Type B pancreatic cell (in vitro differentiated cells): ENCODE measurements at places on chromosomes 6 and 20.
A peak's percentile ranks its signal among the peaks of the same experiment; 100 is the strongest.

DNA sequence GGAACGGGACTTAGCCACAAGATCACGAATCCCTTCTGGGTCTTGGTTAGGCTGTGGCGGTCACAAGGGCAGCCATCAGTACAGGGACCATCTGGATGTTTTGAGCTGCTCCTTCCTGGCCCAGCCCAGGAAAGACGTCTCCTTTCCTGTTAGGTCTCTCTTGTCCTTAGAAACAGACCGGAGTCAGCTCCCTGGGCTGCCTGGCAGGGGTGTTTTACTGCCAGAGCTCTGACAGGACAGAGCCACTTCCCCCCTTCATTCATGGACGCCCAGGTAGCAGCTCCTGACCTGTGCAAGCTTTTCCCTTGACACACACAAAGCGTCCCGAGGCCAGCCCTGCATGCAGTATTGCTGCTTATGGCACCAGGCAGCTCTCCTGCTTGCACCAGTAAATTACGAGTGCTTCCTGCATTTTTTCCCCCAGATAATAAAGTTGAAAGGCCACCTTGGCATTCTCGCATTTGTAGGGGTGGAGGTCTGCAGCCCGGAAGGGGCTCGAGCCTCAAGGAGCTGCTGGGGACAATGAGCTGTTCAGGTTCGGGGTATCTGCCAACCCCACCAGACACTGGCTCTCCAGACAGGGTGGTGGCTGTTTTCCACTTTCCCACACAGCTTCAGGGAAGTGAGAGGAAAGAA lies 87.4 kb downstream of the NOL4L start:
- no peaks in the 10 kb centered on the region for H3K36me3 ChIP-seq
- H3K4me3 ChIP-seq, result no peak overlapping the region
- H3K27me3 ChIP-seq, result no peaks in the 10 kb centered on the region
- peak overlapping the region; percentile 34 for H3K27ac ChIP-seq
- DNase-seq, result no peak

GRCh38 chr6:140441256-140441655 lies 1066.8 kb upstream of the CITED2 start:
- H3K27ac ChIP-seq, result peak overlapping the region; percentile 37
- H3K27me3 ChIP-seq, result no peaks in the 10 kb centered on the region
- no peak overlapping the region for H3K4me3 ChIP-seq

DNA sequence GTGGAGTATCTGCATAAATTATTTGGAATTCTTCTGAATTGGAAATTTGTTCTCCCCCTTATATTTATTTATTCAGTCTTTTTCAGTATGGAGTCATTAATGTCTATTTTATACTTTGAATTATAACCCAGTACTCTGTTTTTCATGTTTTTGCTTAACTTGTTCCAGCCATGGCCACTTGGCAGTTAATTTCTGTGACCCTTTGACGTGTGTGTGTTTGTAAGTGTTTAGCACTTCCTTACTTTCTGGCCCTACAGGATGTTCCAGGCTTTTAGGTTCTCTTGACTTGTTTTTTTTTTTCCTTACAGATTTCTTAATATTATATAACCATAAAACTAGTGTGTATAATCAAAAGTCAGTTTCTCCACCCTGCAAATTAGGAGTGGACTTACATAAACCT lies 24.1 kb downstream of the ENPP1 start:
- H3K4me1 ChIP-seq, result peaks cover 11% of the 10 kb centered on the region
- no peak for DNase-seq
- H3K4me3 ChIP-seq, result no peak overlapping the region
- H3K36me3 ChIP-seq, result peaks cover 5% of the 10 kb centered on the region
- no peaks in the 10 kb centered on the region for H3K27me3 ChIP-seq

- no peaks in the 10 kb centered on the region for H3K4me1 ChIP-seq
- no peaks in the 10 kb centered on the region for H3K36me3 ChIP-seq
- no peak overlapping the region for H3K4me3 ChIP-seq
- DNase-seq, result no peak
- H3K27ac ChIP-seq, result no peak overlapping the region
These were observed 421.0 kb downstream of the CBLN4 start for GRCh38 chr20:55584307-55584706.

GRCh38 chr6:22964334-22964733 lies 395.0 kb downstream of the HDGFL1 start:
- no peaks in the 10 kb centered on the region for H3K36me3 ChIP-seq
- H3K4me1 ChIP-seq, result no peaks in the 10 kb centered on the region
- DNase-seq, result no peak
- no peak overlapping the region for H3K4me3 ChIP-seq
- H3K27me3 ChIP-seq, result no peaks in the 10 kb centered on the region

DNA sequence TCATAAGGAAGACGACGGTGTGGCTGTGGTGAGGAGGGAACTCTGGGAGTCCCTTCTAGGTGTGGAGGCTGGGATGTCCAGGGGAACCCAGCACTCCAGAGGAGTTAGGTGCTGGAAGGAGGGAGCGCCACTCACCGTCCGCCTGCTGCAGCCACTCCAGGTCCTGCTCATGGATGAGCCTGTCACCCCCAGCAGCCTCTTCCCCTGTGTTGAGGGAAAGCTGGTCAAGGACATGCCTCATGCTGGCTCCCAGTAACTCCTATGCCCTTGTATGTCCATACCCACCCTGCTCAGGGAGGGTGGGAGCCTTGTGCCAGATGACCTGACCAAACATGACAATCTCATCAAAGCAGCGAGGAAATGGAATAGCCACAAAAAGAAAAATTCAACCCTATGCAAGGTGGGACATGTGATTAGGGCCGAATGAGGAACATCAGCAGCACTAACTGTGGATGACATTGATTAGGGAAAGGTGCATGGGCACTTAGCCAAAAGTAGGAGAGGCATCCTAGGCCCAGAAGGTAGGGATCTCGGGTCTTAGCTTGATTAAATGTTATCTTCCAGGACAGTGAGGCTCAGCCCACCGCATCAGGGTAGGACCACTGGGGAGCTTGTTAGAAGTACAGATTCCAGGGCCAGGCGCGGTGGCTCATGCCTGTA lies 3.0 kb downstream of the DNPH1 start:
- peaks cover 3% of the 10 kb centered on the region for H3K27me3 ChIP-seq
- peaks cover 4% of the 10 kb centered on the region for H3K4me1 ChIP-seq
- no peak overlapping the region for H3K4me3 ChIP-seq
- H3K27ac ChIP-seq, result no peak overlapping the region

- H3K4me3 ChIP-seq, result no peak overlapping the region
- no peak for DNase-seq
- H3K36me3 ChIP-seq, result no peaks in the 10 kb centered on the region
- H3K27ac ChIP-seq, result no peak overlapping the region
- no peaks in the 10 kb centered on the region for H3K27me3 ChIP-seq
These were observed 139.2 kb downstream of the BACH2 start for GRCh38 chr6:90157441-90157840.

DNA sequence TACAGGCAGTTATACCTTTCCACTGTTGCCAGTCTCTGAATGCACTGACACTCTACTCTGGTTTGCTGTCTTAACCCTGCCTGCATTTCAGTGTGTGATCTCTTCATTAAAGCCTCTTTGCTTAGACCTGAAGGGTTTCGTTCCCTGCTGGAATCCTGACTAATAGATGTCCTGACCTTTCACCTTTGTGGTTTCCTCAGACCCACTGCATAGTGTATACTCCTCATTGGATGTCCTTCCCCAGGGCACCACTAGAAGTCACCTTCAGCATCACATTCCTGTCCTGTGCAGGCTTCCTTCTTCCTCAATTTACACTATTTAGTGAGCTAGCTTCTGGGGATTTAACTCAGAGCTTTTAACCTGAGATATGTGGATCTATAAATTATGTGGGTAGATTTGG lies 120.6 kb downstream of the RCAN2 start:
- no peak overlapping the region for H3K4me3 ChIP-seq
- H3K36me3 ChIP-seq, result no peaks in the 10 kb centered on the region
- H3K27ac ChIP-seq, result no peak overlapping the region
- no peaks in the 10 kb centered on the region for H3K27me3 ChIP-seq
- no peak for DNase-seq

- H3K4me1 ChIP-seq, result peaks cover 16% of the 10 kb centered on the region
- no peak overlapping the region for H3K27ac ChIP-seq
- no peak for DNase-seq
- no peak overlapping the region for H3K4me3 ChIP-seq
- H3K27me3 ChIP-seq, result no peaks in the 10 kb centered on the region
These were observed 174.0 kb downstream of the THBS2 start for GRCh38 chr6:169079650-169080049.

DNA sequence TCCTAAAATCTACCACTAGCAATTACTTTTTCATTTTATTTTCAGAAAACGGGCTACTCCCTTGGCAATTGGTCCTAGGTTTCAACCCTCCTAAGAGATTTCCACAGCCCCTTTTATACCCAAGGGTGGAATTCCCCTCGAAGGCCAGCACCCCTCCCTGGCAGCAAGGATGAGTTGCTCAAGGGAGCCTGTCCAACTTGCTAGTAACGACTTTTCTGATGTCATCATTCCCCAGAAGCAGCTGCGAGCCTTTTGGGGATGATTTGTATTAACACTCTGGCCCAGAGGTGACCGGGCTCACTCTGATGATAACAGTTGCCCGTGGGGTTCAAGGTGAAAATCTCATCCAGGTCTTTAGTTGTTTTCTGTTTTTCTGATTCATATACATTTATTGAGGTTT lies 30.7 kb upstream of the NAA20 start:
- no peaks in the 10 kb centered on the region for H3K27me3 ChIP-seq
- H3K4me1 ChIP-seq, result peaks cover 22% of the 10 kb centered on the region
- H3K27ac ChIP-seq, result peak overlapping the region; percentile 5
- H3K36me3 ChIP-seq, result peaks cover 28% of the 10 kb centered on the region

- no peaks in the 10 kb centered on the region for H3K27me3 ChIP-seq
- H3K27ac ChIP-seq, result no peak overlapping the region
- no peak overlapping the region for H3K4me3 ChIP-seq
- DNase-seq, result no peak
- peaks cover 78% of the 10 kb centered on the region for H3K4me1 ChIP-seq
These were observed 144.5 kb downstream of the CEBPB start for GRCh38 chr20:50335105-50335504.

GRCh38 chr6:56951049-56951831 lies 3.7 kb upstream of the BEND6 start:
- H3K27ac ChIP-seq, result no peak overlapping the region
- no peaks in the 10 kb centered on the region for H3K36me3 ChIP-seq
- no peak for DNase-seq
- no peaks in the 10 kb centered on the region for H3K4me1 ChIP-seq

GRCh38 chr6:33481192-33481591 lies 26.8 kb downstream of the ZBTB9 start:
- H3K4me3 ChIP-seq, result no peak overlapping the region
- no peak for DNase-seq
- H3K27ac ChIP-seq, result no peak overlapping the region

DNA sequence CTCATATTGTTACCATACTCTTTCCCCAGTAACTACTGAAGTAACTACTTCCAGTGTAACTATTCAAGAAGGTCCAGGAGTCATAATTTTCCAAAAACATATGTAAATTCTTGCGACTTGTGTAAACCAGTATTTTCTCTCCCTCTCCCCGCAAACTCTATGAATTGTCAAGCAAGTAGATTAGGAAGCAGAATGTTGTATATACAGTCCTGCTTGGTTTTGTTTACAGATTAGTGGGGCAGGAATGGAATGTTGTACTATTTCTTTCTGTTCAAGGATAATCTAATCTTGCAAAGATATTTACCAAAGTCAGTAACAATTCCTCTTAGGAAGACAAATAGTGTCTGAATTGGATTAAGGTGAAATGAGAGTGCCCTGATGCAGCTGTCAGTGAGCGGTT lies 234.9 kb upstream of the PLN start:
- DNase-seq, result no peak
- no peaks in the 10 kb centered on the region for H3K27me3 ChIP-seq
- H3K4me1 ChIP-seq, result peaks cover 10% of the 10 kb centered on the region
- H3K27ac ChIP-seq, result no peak overlapping the region

DNA sequence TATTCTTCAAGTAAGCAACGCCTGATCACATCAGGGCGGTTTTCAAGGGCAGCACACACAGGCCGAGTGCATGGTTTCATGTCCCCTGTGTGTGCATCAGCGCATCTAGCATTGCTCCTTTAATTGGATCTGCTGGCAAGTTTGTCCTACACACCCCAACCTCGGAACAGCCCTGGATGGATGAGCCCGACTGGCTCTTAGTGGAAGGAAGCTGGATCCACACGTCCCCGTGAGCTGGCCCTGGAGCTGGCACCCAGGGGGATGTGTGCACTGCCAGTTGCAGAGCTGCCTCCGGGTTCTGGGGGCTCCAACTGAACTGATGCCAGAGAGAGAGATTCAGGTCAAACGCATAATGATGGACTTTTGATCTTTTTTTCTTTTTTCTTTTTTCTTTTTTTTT lies 39.2 kb upstream of the QKI start:
- peaks cover 2% of the 10 kb centered on the region for H3K4me1 ChIP-seq
- H3K4me3 ChIP-seq, result no peak overlapping the region
- no peaks in the 10 kb centered on the region for H3K27me3 ChIP-seq
- DNase-seq, result no peak
- no peaks in the 10 kb centered on the region for H3K36me3 ChIP-seq
- H3K27ac ChIP-seq, result no peak overlapping the region

- peaks cover 6% of the 10 kb centered on the region for H3K4me1 ChIP-seq
- H3K27ac ChIP-seq, result peak overlapping the region; percentile 63
- no peak for DNase-seq
These were observed 50.7 kb upstream of the CD83 start for GRCh38 chr6:14066782-14067406.

GRCh38 chr6:27176096-27176495 lies 71.4 kb upstream of the PRSS16 start:
- H3K27ac ChIP-seq, result peak overlapping the region; percentile 97
- H3K36me3 ChIP-seq, result no peaks in the 10 kb centered on the region
- DNase-seq, result no peak
- peak overlapping the region; percentile 95 for H3K4me3 ChIP-seq

DNA sequence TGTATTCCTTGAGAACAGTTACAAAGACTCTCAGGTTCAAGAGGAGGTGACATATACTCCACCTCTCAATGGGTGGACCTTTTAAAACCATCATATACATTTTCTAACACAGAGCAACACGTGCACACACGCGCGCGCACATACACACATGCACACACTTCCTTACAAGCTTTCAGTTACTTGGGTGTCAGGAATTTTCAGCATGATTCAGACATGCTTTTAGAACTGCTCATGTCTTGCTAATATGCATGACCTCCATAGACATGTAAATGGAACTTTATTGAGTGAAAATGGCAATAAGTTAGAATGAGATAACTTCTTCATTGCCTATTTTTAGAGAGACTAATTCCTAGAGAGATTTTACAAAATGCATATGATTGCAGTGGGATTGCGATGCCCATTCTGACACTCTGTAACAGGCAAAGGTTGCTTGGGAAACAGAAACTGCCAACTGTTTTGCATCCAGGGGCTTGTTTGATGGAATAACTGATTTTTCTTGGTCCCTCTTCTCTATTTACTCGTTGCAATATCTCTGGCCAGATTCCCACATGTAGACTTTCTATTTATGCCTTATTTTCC lies 531.4 kb upstream of the RNF217 start:
- H3K27ac ChIP-seq, result no peak overlapping the region
- no peaks in the 10 kb centered on the region for H3K4me1 ChIP-seq
- no peak overlapping the region for H3K4me3 ChIP-seq
- no peaks in the 10 kb centered on the region for H3K36me3 ChIP-seq
